ENCODE measurements at places on chromosomes 5 and 9.

DNA sequence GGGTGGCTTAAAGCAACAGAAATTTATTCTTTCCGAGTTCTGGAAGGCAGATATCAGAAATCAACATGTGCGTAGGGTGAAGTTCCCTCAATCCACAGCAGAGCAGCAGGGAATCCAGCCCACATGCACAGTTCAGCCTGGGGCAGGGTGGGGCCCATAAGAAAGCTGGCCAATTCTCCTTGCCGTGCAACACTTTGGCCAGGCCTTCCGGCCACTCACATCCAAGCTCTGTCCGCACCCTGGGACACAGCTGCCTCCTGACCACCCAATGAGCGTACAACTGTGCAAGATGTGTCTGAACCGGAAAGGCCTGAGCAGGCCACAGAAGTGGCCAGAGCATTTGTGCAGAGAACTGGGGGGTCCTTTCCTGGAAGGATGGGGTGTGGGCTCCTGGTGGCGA, 274.9 kb downstream of the GADD45G start:
- no peaks in the 10 kb centered on the region for H3K36me3 ChIP-seq
- DNase-seq = no peak
- H3K27me3 ChIP-seq = no peaks in the 10 kb centered on the region
- no peak overlapping the region for H3K27ac ChIP-seq
- H3K4me3 ChIP-seq = no peak overlapping the region
- H3K4me1 ChIP-seq = no peaks in the 10 kb centered on the region

DNA sequence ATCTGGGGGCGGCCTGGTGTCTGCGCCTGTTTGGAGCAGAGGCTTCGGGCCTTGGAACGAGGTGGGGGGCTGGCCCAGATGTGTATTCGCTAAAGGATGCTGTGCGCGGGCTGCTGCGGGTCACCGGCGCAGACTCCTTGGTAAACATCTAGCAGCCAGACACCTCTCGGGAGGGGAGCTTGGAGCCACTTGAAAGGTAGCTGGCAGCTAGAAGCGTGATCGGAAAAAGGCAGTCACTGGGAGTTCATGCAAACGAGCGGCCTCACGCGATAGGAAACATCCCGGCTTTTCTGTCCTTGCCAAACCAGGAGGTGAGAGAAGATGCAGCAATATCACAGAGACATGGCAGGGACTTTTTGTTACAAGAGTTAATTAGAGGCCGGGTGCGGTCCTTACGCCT, 8.1 kb downstream of the LAMC3 start:
- DNase-seq = no peak
- no peaks in the 10 kb centered on the region for H3K4me1 ChIP-seq
- H3K27ac ChIP-seq = no peak overlapping the region
- no peak overlapping the region for H3K4me3 ChIP-seq
- H3K27me3 ChIP-seq = peaks cover 96% of the 10 kb centered on the region

DNA sequence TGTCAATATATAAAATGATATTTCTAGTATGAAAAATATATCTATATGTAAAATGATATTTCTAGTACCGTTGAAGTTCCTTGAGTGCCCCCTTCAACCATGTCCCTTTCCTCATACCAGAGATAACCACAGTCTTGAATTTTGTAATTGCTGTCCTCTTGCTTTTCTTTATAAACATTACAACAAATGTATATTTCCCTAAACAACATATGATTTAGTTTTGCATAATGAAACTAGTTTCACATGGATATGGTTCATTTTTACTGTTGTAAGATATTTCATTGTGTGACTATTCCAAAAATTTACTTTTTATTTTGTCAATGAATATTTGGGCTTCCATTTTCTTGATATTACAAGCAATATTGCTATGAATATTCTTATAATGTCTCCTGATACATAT, 14.0 kb downstream of the NLN start:
- H3K4me1 ChIP-seq = peaks cover 9% of the 10 kb centered on the region
- H3K4me3 ChIP-seq = no peak overlapping the region
- no peak for DNase-seq
- H3K36me3 ChIP-seq = no peaks in the 10 kb centered on the region
- no peak overlapping the region for H3K27ac ChIP-seq

- H3K36me3 ChIP-seq = no peaks in the 10 kb centered on the region
- peak; percentile 14 for DNase-seq
- H3K27ac ChIP-seq = no peak within 1 kb of the TSS
- H3K27me3 ChIP-seq = no peaks in the 10 kb centered on the region
These were observed at the start of gene GHR for GRCh38 chr5:42423285-42424165. Gene GHR (plus strand): TSS chr5:42423439. CDS start chr5:42565875, 142,436 bp downstream.

GRCh38 chr9:90307891-90308290, 334.7 kb downstream of the DIRAS2 start:
- no peak overlapping the region for H3K4me3 ChIP-seq
- no peaks in the 10 kb centered on the region for H3K36me3 ChIP-seq
- no peak for DNase-seq
- no peaks in the 10 kb centered on the region for H3K27me3 ChIP-seq

- H3K4me1 ChIP-seq = peaks cover 52% of the 10 kb centered on the region
- H3K27me3 ChIP-seq = no peaks in the 10 kb centered on the region
- peak overlapping the region; percentile 37 for H3K27ac ChIP-seq
These were observed 82.6 kb downstream of the OSTF1 start for GRCh38 chr9:75170898-75171360.

DNA sequence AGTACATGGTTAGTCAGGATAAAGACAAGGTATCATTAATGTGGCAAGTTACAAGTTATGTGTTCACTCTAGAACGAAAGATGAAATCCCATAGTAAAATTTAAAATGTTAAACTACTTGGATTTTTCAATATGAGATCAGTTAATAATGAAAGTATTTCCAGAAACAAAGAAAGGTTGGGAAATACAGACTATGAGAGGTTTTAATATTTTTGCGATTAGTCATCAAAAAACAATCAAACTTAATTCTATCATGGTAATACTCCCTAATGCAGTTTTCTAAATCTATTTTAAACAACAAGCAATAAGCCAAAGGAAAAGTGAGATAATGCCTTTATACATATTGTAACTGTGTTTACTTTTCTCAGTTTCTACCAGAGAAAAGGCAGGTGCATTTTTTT, 10.6 kb downstream of the CDH12 start:
- H3K36me3 ChIP-seq = no peaks in the 10 kb centered on the region

GRCh38 chr5:82307451-82307850, 29.3 kb upstream of the RPS23 start:
- DNase-seq = no peak
- H3K27me3 ChIP-seq = no peaks in the 10 kb centered on the region
- H3K4me1 ChIP-seq = no peaks in the 10 kb centered on the region
- H3K27ac ChIP-seq = no peak overlapping the region

DNA sequence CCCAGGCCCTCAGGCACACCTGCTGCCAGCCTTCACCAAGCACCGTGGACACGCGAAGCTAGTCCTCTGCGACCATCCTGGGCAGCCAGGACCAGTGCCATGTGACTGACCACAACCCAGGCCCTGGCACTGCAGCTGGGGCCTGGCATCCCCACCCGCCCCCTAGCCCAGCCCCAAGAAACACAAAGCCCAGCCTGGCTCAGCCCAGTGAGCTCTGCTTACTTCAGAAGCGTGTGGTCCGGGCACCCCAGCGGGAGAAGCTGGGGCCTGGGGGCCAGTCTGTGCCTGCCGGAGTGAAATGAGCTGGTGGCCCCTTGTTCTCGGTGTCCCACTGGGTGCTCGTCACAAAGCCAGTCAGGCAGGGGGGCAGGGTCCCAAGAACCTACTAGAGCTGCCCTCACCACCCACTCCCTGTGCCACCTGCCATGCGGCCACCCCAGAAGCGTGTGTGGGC, 87.9 kb downstream of the KCNT1 start:
- DNase-seq = no peak
- no peaks in the 10 kb centered on the region for H3K36me3 ChIP-seq
- H3K4me1 ChIP-seq = no peaks in the 10 kb centered on the region
- no peak overlapping the region for H3K4me3 ChIP-seq

DNA sequence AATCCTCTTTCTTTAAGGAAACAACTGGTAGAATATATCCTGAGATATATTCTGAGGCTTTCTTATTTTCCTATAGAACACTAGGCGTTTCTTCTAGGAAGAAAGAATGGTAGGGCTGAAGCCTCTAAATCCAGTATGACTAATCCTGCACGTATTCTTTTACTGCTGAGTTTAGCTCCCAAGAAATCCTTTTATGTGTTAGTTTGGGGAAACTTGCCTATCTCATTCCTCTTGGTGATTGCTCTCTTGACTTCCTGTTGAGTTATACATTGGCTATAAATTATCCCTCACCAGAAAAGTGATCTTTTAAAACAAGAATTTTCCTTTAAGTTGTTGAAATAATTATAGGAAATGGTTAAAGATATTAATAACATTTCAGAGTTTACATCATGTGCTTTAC, 422.9 kb downstream of the TMEM161B start:
- no peak overlapping the region for H3K27ac ChIP-seq
- H3K36me3 ChIP-seq = no peaks in the 10 kb centered on the region
- peaks cover 29% of the 10 kb centered on the region for H3K4me1 ChIP-seq

DNA sequence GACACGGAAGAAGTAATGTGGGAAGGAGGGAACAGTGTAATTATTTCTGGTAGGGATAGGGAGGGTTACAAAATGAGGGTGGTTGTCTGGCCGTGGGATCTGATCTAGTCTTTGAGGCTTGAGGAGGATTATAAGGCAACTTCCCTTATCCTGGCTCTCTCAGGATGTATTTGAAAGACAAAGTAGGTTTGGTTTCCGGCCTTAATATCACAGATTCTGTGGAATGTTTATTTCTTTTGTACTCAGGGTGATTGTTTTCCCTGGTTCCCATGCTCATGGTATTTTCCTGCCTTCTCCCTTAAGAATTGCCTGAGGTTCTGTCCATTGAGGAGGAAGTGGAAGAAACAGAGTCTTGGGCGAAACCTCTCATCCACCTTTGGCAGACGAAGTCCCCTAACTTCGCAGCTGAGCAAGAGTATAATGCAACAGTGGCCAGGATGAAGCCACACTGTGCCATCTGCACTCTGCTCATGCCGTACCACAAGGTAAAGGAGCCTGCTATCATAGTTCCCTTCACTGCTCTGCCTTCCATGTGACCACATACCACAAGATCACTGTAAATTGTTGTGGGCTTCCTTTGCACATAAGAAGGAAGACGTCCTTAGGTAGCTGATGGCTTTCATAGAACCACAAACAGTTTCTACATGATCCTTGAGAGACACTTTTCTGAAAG, 253.8 kb downstream of the KDM4C start:
- no peaks in the 10 kb centered on the region for H3K27me3 ChIP-seq
- H3K36me3 ChIP-seq = no peaks in the 10 kb centered on the region
- no peak for DNase-seq
- H3K4me1 ChIP-seq = no peaks in the 10 kb centered on the region
- no peak overlapping the region for H3K27ac ChIP-seq

GRCh38 chr9:89622933-89623861, 18.4 kb downstream of the GADD45G start:
- DNase-seq = no peak
- H3K4me1 ChIP-seq = no peaks in the 10 kb centered on the region
- H3K4me3 ChIP-seq = no peak overlapping the region
- H3K36me3 ChIP-seq = no peaks in the 10 kb centered on the region

DNA sequence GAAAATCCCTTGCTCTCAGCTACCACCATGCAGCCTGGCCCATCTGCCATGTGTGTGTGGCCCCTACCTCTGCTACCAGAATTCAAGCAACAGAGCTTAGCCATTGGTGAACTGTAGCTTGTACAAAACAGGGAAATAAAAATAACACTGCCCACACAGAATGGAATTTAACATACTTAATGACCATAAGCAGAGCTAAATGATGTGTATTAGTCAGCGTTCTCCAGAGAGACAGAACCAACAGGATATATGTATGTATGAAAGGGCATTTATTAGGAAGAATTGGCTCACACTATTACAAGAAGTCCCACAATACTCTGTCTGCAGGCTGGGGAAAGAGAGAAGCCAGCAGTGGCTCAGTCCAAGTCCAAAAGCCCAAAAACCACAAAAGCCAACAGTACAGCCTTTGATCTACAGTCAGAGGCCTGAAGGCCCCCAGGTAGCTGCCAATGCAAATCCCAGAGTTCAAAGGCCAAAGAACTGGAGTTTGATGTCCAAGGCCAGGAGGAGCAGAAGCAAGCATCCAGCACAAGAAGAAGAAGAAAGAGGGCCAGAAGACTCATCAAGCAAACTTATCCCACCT, 318.8 kb downstream of the DNAH5 start:
- H3K27me3 ChIP-seq = no peaks in the 10 kb centered on the region
- no peak for DNase-seq
- no peak overlapping the region for H3K4me3 ChIP-seq
- no peaks in the 10 kb centered on the region for H3K36me3 ChIP-seq

- H3K27ac ChIP-seq = no peak overlapping the region
- H3K27me3 ChIP-seq = peaks cover 89% of the 10 kb centered on the region
- H3K36me3 ChIP-seq = no peaks in the 10 kb centered on the region
- H3K4me1 ChIP-seq = no peaks in the 10 kb centered on the region
- no peak overlapping the region for H3K4me3 ChIP-seq
These were observed 4.4 kb upstream of the COL5A1 start for GRCh38 chr9:134637241-134637640.

DNA sequence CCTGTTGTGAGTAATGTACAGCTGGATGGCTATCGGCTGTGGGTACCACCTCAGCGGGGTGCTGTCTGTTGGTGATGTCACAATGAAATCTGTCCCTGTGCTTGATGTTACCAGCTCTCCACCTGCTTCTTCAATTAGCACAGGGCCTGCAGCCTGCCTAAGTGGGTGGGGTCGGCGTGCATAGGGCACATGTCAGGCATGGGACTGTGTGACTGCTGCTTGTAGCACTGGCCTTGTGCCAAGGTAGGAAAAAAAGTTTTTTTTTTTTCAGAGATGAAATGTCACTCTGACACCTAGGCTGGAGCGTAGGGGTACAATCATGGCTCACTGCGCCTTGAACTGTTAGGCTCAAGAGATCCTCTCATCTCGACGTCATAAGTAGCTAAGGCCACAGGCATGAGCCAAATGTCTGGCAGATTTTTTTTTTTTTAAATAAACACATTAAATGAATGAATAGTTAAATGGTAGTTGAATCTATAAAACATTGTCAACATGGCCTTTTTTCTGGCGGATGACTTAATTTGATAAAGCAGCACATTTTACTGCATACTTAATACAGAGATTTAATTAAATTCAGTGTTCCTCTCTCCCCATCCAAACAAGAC, 222.5 kb downstream of the NXNL2 start:
- no peaks in the 10 kb centered on the region for H3K36me3 ChIP-seq
- no peaks in the 10 kb centered on the region for H3K27me3 ChIP-seq
- peaks cover 5% of the 10 kb centered on the region for H3K4me1 ChIP-seq
- no peak for DNase-seq
- no peak overlapping the region for H3K4me3 ChIP-seq

GRCh38 chr9:130997925-130998596, 10.9 kb upstream of the LAMC3 start:
- H3K27me3 ChIP-seq = peaks cover 99% of the 10 kb centered on the region
- H3K4me1 ChIP-seq = no peaks in the 10 kb centered on the region
- no peaks in the 10 kb centered on the region for H3K36me3 ChIP-seq
- H3K27ac ChIP-seq = no peak overlapping the region
- H3K4me3 ChIP-seq = no peak overlapping the region
- peak; percentile 45 for DNase-seq

- 0 out of 2 replicates have a peak, but pooled peaks cover 4% of the 10 kb centered on the region for H3K4me1 ChIP-seq
- no peak for DNase-seq
- H3K27ac ChIP-seq = no peak overlapping the region
- H3K4me3 ChIP-seq = no peak overlapping the region
- H3K36me3 ChIP-seq = no peaks in the 10 kb centered on the region
These were observed 42.0 kb downstream of the GSN start for GRCh38 chr9:121309833-121310425.
